Left lung (tissue), 14 donors: ENCODE measurements at places on chromosomes 4 and X. TPM values are rescaled to one million over a fixed set of nuclear protein-coding genes. Genes with fewer than 3 reads are reported as not detected.

The AKAP4 gene
- polyA plus RNA-seq: not detected

DNA sequence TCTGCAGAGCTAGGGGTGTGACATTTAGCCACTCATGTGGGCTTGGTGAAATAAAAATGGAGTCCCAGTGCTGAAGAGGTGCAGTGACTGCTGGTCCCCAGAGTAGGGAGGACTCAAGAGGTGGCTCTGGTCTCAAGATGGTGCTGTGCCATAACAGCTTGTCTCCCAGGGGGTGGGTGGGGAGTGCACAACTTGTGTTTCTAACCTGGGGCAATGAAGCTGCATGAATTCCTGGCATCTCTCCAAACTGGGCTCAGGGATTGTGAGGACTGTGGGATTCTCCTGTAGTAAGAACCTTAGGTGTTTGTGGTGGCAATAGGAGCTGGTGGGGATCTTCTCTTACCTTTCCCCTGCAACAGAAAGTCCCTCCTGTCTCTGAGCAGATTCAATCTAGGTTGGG lies 278.9 kb upstream of the SFRP2 start:
- DNase-seq: no peak

DNA sequence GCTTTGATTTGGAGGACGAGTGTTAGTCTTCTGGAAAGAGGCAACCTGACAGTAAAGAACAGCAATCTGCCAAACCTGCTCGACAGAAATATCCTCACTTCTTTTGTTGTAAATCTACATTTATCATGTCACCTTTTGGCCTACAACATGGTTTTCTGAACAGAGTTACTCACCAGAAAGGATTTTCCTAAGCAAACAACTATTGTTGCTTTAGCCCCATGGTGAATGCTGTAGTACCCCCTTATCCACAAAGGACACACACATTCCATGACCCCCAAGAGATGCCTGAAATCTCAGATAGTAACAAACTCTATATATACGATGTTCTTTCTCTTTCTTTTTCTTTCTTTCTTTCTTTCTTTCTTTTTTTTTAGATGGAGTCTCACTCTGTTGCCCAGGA lies 42.7 kb downstream of the TMEM150C start:
- no peak for DNase-seq

DNA sequence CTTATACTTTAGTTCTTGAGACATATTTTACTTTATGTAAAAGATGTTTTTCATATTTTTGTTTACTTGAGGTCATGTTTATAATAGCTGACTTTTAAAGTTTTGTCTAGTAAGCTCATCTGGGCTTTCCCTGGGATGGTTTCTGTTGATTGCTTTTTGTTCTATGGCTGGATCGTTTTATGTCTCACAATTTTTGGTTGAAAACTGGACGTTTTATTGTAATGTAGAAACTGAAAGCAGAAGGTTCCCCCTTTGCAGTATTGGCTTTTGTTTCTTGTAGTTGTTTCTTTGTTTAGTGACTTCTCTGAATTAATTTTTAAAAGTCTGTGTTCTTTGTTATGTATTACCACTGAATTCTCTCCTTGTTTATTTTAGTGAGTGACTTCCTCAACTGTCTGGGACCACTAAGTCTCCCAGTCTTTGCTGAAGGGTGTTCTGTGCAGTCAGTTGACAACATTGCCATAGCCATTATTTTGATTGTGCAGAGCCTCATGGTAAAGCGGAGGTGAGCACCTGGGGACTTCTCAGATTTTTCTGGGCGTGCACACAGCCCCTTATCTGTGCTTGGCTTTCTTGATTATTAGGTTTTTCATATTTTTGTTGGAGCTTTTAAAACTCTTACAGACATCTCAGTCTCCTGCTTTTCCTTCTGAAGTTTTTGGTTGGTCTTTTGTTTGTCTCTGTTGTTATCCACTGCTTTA lies 31.0 kb downstream of the KDM6A start:
- DNase-seq: no peak

- DNase-seq: no peak
These were observed 282.0 kb downstream of the ARHGAP24 start for GRCh38 chr4:85756938-85757337.

- no peak for DNase-seq
These were observed 307.2 kb upstream of the NR3C2 start for GRCh38 chr4:148749403-148749802.
